Left hindlimb (tissue), 1 donor: ENCODE measurements at places on chromosomes 4 and X.

- DNase-seq = peak; percentile 26
Observed at GRCh38 chrX:101708163-101708562, 48.5 kb upstream of the ARMCX2 start.

- DNase-seq = peak; percentile 36
Observed at GRCh38 chr4:111475001-111475400, 670.3 kb upstream of the FAM241A start.

DNA sequence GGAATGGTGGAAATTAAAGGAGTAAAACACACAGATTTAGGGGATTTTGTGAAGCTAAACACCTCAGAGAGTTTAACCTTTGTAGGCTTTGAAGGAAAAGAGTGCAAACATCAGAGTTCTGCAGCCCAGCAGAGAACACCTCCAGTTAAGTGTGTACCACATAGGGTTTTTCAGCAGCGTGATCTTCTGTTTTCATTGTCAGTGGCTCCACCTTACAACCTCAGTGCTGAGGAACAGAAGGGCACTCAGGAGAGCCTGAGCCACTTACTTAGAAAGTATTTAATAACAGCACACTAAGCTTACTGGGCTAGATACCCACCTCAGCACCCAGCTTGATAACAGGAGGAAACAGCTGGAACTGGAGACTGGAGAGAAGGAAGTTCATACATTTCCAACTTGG lies 2.0 kb upstream of the FBXW7 start:
- DNase-seq = no peak

DNA sequence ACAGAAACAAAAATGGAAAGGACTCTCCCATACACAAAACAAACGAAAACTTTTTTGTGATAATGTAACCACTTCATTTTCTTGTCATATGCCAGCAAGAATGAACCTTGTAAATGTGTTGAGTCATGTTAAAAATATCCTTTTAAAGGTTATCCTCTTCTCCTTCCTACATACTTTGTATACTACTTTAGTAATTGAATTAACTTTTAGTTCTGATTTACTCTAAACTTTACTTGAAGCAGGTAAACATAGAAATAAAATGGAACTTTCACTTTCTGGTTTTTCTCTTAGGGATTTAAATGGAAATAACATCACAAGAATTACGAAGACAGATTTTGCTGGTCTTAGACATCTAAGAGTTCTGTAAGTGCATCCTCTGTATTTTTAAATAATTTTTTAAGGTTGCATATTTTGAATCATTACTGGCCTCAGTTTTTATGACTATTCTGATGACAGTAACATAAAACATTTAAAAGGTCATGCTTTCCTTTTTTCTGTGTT lies 4.7 kb downstream of the SLIT2 start:
- DNase-seq = no peak

DNA sequence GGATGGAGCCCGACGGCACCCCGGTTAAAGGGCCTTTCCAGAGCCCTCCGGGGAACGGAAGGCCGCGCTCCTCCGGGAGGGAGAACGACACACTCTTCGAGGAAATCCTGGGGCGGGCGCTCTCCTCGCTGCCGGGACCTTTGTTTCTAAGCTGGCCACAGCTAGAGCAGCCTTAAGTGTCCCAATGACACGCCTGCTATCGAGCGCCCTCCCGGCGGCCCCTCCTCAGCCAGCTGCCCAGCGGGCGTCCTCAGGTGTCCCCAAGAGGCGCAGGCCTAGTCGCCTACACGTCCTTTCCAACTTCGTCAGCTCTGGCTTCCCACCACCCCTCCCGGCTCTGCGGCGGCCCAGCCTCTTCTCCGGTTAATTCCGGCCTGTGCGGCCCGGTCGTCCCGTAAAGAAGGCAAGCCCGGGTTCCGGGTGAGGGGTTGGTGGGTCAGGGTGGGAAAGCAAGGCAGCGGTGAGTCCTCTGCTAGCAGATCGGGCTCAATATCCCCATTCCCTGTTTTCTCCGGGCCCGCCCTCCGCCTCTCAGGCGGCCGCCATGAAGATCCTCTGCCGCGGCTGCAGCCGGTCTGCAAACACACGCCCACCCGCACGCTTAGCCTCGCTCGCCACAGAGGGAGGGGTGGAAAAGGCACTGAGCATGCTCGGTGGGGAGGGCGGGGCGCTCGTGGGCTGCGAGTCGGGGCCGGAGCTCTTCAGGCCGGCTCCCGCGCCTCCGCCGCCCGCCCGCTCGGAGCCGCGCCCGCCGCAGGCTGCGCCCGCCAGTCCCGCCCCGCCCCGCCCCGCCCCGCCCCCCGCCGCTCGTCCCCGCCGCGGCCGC lies at the start of gene RAP1GDS1:
Gene RAP1GDS1, plus strand, starts transcription at position 806 of the 826 bp plus-strand sequence. CDS start 182 bp downstream, outside the sequence.
- peak; percentile 98 for DNase-seq

GRCh38 chr4:143335979-143336780 lies 496 bp upstream of the GAB1 start:
- peak; percentile 98 for DNase-seq

GRCh38 chrX:45774961-45775360 lies 574.3 kb upstream of the DIPK2B start:
- DNase-seq = no peak
